ENCODE measurements at places on chromosomes 1 and 21.

- peak; percentile 84 for DNase-seq
Observed at GRCh38 chr1:245822996-245823395, 668.2 kb downstream of the KIF26B start.

DNA sequence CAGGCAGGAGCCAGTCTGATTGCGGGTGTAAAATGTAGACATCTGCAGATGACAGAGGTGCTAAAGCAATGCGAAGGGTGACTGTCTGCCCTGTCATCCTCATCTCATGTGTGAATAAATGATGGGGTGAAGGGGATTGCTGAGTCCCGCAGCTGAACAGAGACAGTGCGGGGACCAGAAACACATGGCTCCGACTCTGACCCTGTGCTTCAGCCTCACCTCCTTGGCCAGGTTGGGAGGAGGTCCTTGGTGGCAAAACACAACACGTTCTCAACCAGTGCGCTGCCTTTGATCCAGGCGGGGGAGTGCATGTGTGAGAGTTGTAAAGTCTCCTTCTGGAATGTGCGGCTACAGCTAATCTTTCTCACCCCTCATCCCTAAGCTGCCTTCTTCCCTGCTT is 32.0 kb upstream of the TTC22 start:
- no peak for DNase-seq

DNA sequence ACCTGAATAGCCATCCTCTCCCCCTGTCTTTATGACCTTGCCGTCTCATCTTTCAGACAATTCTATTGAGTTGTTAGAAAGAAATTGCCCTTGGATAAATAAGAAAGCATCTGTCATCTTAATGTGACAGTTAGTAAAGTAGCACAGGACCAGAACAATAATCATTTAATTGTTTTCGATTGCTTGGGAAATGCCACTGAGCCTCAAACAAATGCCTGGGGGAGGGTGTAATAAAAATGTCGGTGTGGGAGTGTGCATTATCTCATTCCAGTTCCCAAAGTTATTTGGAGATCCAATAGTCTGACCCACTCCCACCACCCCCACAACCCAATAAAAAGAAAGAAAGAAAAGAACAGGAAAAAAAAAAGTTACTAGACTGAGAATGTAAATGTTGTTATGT is 509.3 kb upstream of the LRRC7 start:
- no peak for DNase-seq

DNA sequence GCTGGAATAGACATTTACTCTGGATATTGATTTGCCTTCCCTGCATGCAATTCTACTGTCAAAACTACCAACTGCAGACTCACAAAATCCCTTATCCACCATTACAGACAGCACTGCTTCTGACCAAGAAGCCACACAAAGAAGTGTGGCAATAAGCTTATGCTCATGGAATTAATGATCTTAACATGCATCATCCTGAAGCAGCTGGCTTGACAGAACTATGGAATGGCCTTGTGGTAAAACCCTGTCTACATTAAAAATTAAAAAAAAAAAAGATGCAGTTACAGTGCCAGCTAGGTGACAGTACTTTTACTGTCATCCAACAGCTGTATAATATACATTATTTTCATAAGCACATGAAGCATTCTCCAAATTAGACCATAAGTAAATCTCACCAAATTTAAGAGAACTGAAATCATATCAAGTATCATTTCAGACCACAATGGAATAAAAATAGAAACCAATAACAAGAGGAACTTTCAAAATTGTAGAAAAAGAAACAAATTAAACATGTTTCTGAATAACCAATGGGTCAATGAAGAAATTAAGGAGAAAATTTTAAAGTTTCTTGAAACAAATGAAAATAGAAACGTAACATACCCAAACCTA is 70.7 kb downstream of the SCMH1 start:
- DNase-seq: no peak

DNA sequence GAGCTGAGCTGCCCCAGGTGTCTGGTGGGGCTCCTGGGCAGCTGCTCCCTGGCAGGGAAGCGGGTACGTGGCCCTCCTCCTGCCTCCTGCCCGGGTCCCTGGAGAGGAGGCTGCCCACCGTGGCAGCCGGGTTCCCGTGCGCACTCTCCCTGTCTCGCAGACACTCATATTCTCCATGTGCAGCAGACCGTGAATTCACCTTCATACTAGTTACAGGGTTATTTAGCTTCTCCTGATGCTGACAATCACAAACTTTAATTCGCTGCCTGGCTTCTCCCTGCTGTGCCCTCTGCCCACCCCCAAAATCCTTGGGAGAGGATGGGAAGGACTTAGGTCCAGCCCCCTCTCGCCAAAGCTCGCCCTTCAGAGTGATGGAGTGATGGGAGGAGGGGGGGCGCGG is 95.3 kb downstream of the CASZ1 start:
- no peak for DNase-seq

GRCh38 chr1:181504399-181504842 is 21.1 kb downstream of the CACNA1E start:
- no peak for DNase-seq

GRCh38 chr1:160860840-160861505 is 1.7 kb downstream of the CD244 start:
- DNase-seq: no peak

DNA sequence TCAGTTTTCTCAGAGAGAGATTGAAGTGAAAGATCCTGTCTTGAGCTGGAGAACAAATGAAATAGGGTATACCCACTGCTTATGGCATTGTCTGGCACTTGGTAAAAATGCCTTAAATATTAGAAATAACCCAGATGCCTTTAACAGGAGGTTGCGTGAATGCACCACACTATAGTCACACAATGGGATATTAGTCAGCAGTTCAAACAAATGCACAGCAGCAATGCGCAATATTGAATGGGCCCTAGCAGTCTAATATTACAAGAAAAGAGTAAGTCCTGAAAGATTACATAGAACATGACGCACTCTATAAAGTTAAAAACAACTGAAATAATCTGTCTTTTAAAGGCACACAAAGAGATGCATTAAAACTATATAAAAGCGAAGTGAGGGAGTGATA is 161.1 kb downstream of the EDEM3 start:
- no peak for DNase-seq

DNA sequence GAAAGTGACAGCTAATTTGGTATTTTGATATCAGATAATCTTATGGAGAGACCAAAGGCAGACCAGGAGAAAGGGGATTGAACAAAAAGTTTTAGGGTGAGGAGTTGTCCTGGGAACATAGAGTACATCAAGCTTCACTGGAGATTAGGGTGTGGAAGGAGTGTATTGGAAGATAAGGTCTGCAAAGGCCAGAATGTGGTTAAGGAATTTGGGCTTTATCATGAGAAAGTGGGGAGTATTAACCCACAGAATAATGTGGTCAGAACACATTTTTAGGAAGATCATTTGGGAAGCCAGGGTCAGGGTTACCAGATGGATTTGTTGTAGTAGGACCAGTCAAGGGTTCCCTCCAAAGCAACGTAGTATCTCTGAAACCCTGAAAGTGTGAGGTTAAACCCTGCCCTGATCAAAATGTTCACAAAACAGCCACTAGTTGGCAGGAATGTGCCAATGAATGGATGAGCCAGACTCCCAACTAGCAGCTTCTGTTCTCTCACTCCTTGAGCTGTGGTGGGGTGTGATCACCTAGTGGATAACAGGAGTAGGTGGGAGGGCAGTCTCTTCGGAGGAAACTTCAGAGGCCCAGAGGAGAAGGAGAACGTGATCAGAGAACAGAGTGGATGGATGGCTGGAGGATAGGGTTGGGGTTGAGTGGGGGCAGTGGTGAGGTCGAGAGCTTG is 35.8 kb downstream of the SLC2A1 start:
- DNase-seq: peak; percentile 12

- no peak for DNase-seq
Observed at GRCh38 chr1:43009274-43009673, 50.6 kb upstream of the SLC2A1 start.

GRCh38 chr1:115862403-115862802 is 21.5 kb upstream of the NHLH2 start:
- DNase-seq: no peak

DNA sequence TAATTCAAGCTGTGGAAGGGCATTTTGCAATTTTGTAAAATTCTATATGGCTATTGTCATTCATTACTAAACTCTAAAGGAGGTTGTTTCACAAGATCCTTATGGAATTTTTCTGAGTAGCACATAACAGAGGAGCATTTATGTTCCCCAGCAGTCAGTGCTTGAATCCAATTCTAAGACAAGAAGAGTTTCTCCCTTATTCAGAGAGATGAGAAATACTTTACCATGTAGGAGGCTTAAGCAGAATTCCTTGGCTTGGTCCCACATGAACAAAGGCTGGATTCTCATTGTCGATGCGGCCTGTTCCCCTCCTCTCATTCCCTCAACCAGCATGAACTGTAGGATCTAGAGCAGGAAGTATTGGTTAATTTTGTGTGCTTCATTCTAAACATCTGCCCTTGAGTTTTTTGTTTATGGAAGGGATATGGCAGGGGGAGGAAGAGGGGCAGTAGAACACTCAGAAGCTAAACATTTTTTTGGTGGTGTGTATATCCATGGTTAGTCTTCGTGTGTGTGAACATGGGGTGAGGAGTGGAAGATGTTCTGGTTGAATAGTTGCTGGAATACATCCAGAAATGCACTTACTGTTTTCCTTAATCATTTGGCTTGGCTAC is 74.3 kb downstream of the LAMC1 start:
- no peak for DNase-seq

- no peak for DNase-seq
Observed at GRCh38 chr1:211951856-211952255, 83.5 kb downstream of the INTS7 start.

DNA sequence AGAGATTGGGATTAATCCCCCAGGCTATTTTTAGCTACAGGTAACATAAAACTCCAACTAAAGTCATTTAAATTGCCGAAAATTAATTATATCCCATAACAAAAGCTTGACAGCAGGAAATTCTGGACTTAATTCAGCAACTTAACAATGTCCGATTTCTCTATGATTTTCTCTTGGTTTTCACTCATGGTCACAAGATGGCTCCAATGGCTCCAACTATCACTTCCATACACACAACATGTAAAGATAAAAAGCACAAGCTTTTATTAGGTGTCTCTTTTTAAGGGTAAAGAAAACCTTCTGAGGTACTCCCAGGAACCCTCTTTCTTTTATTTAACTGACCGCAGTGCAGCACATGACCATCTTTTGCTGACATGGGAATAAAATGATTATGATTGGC is 363.5 kb upstream of the PTBP2 start:
- DNase-seq: no peak

DNA sequence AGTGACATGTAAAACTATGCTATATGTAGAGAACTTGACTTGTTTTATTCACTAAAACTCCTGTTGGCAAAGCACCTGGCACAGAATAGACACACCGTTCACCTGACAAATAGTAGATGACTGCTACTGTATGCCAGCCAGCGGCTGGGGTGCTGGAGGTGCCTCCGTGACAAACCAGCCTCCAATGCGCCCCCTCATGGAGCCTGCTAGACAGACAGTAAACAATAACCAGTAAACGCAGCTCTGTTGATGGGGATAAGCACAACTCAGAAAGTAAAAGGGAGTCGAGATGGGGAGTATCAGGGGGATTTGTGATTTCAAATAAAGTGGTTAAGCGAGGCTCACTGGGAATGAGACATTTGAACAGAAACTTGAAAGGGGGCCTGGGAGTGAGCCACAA is 107.2 kb downstream of the PRDM2 start:
- no peak for DNase-seq

GRCh38 chr1:234213658-234214128 is 159.6 kb upstream of the COA6 start:
- DNase-seq: no peak

All from BJ (cell line).